ENCODE measurements at places on chromosomes 4 and X. TPM values are rescaled to one million over a fixed set of nuclear protein-coding genes. Genes with fewer than 3 reads are reported as not detected.

The PRKX gene
- polyA plus RNA-seq = 15.0 TPM

The CYTL1 gene
- polyA plus RNA-seq = 9.2 TPM

The ARHGAP36 gene
- 0.09 TPM for polyA plus RNA-seq

GRCh38 chr4:45453258-45453853, 670.5 kb downstream of the GABRG1 start:
- peak; percentile 12 for DNase-seq

DNA sequence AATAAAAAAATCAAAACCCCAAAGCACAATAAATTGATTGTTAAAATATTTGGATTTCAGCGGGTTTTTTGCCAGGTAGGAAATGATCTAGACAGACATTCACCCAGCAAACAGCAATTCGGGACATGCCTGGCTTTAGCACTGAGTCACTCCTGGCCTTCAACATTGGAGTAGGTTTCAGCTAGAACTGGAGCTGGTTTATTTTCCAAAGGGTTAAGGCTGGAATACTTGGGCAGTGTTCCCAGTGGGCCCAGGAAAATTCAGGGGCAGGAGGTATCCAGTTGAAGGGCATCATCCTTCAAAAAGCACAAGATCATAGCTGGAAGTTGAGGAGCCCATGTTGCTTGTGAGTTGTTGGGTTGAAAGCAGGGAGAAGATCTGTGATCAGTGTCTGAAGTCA, 41.0 kb downstream of the TXLNG start:
- no peak for DNase-seq

- no peak for DNase-seq
Observed at GRCh38 chr4:72430988-72431387, 138.0 kb downstream of the ADAMTS3 start.

DNA sequence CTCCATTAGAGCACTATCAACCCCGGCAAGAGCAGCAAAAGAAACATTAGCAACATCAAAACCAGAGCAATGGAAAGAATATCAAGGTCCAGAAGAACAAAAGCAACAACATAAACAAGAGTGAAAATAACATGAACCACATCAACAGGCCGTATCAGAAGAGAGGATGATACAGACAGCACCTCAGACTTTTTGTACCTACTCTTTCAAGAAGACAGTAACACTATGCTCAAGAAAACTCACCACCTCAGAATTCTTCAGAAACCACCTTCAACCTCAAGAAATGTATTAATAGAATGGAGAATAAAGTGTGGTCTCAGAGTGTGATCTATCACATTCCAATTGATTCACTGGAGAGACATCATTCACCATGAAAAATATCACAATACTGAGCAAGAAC, 46.5 kb downstream of the VSIG4 start:
- no peak for DNase-seq
